Transverse colon (tissue), 4 donors: ENCODE measurements at places on chromosomes 11 and 22.
A peak's percentile ranks its signal among the peaks of the same experiment; 100 is the strongest.

- no peak for DNase-seq
Observed at GRCh38 chr22:27084130-27084529, 426.7 kb downstream of the MIAT start.

- DNase-seq = no peak
Observed at GRCh38 chr11:59222464-59223060, 9.8 kb upstream of the MPEG1 start.

- peak; percentile 22 for DNase-seq
Observed at GRCh38 chr11:125593114-125593820, 615 bp downstream of the STT3A start.

DNA sequence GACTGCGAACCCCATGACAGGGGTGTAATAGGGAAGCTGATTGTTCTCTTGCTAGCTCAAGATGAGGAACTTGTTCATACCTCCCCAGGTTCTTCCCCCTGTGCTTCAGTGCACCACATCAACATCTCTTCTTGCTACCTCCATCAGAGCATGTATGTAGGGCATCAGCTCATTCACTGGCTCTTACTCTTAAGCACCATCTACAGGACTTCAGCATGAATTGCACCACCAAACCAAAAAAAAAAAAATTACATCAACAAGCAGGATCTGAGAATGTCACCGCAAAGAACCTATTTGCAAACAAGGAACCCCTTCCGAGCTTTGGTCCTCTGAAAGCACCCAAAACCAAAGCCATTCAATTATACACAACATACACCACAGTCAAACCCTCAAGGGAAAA is 2226.5 kb upstream of the RAG2 start:
- DNase-seq = no peak

DNA sequence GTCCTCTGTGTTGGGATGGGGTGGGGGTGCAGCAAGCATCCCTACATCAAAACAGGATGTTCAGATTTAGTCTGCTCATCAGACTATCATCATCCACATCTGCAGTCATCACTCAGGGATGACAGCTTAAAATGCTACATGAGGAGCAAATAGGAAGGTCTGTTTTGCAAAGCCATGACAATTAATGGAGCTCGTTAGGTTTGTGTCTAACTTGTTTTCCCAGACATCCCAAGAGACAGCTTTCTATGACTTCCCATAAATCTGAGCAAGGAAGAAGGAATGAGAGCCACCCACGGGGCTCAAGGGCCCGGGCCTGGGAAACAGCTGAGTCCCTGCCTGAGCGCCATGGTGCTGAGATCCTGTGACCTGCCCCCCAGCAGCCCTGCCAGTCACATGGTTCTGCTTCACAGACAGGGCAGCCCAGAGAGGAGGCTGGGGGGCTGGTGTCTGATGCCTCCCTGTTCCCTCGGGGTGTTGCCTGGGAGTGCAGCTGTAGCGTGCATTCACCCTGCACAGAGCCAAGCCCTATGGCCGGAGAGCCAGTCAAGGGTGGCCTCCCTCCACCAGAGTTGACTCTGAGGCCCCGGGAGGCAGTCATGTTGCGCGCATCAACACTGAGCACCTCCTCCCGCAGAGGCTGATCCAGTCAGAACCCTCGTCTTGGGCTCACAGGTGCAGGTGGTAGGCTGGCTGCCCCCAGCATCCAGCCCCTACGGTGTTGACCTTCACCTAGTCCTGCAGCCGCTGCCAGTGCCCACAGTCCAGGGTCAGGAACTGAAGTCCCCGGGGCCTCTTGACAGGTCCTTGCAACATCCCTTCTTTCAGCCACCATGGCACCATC is 12.1 kb downstream of the DERL3 start:
- DNase-seq = no peak

GRCh38 chr11:107017104-107017432 is 1.2 kb downstream of the GUCY1A2 start:
- no peak for DNase-seq

DNA sequence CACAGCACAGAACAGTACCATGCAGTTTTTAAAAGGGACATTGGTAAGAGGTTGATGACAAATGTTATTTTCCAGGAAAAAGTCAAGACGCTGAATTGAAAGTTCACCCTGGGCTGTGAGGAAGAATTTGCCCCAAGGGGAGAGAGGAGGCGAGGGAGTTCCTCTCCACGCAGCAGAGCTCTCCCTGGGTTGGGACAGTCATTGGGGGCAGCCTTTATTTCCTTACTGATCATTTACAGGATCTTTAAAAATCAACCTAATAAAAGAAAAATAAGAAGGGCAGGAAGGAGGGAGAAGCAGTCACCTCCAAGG is 49.9 kb upstream of the WNT7B start:
- DNase-seq = no peak

DNA sequence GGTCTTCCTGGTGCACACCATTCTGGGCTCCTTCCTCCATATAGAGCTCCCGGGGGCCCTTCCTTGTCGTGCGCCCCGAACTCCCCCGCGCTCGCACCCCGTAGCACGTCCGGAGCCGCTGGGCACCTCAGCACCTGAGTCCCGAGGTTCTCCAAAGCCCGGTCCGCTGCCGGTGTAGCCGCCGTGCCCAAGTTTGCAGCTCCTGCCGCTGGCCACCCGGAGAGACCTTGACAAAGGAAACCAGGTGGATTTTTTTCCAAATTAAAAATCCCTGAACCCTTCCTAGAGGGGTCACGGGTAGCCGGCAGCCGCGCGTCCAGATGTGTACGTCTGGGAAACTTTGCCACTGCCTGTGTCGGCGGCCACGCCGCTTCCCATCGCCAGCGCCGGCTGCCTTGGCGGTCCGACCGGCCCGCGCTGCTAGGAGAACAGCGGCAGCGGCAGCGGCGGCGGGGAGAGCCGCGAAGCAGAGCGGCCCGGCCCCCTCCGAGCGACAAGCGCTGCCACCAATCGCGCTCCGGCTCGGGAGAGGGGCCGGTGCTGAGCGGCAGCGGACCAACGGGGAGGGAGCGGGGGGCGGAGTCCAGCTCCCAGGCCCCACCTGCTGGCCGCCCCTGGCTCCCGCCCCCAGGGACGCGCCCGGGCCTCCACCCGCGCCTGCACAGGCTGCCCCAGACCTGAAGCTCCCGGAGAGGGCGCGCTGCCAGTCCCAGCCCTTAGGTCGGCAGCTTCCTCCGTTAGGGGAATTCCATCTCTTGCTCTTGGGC is at the start of gene GALNT18:
GALNT18 (minus strand) TSS at position 433 of the 767 bp plus-strand sequence.
- DNase-seq = peak; percentile 92

DNA sequence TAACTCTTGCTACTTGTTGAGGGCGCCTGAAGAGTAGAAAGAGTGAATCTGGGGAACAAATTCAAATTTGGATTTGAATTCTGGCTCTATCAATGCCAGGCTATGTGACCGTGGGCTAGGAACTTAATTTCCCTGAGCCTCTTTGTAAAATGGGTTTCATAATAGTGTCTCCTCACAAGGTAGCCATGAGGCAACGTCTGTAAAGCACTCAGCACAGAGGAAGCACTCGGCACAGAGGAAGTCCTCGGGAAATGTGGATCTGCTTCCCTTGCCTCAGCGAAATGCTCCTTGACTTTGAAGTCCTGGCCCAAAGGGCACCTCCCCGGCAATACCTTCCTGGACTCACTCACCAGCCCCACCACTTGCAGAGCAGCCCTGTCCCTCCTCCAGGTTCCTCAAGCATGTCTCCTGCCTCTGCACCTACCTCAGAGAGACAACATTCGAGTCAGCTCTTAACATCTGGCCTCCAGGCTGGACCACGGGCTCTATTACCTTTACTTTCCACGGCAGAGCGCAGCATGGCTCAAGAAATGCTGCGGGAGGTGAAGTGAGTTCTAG is 17.7 kb downstream of the CD6 start:
- DNase-seq = no peak

- DNase-seq = no peak
Observed at GRCh38 chr22:49150801-49151221, 676.9 kb downstream of the BRD1 start.

GRCh38 chr22:25554238-25554671 is 10.2 kb upstream of the GRK3 start:
- DNase-seq = no peak

DNA sequence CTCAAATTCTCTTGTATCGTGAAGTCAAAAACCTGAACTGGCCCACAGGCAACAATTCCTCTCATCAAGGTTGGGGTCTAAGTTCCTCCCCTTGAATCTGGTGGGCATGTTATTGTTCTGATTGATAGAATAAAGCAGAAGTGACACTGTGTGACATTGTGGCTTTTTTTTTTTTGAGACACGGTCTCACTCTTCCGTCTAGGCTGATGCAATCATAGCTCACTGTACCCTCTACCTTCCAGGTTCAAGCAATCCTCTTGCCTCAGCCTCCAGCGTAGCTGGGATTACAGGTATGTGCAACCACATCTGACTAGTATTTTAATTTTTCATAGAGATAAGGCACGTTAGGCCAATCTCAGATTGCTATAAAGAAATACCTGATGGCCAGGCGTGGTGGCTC is 8.9 kb upstream of the PELI3 start:
- no peak for DNase-seq

- peak; percentile 39 for DNase-seq
Observed at GRCh38 chr11:2575591-2576051, 124.2 kb downstream of the KCNQ1OT1 start.

DNA sequence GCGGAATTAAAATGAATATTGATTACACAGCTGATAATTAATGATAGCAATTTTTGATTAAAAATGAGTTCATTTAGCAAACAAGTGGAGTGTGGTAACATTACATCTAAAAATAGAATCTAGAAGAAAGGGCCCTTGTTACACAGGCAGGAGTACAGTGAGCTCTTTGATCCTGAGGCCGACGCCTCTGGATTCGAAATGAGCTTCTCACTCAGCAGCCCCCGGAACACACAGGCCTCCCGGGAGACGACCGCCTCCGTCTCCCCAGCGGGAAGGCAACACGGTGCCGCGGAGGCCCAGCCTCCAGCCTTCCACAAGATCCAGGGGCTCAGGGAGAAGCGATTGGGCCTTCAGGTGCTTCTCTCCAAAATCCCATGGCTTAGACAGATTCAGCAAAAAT is 379.1 kb downstream of the BRD1 start:
- no peak for DNase-seq

DNA sequence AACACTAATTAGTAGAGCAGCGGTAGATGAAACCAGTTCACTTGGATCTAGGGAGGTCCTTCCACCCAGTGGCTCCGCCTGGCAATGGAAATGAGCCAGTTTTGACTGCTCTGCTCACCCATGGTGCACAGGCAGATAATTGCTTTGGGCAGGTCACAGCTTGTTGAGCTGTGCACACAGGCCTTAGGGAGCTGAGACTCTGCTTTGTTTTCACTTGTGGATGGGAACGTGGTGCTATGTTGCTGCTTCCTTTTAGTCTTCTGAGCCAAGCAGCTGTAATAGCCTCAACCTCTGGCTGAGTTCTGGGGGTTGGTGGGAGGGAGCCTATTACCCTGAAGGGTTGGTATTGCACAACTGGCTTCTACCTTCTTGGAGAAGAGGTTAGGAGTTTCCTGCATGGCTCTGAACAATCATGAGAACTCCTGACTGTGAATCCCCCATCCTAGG is 262.3 kb upstream of the MTNR1B start:
- DNase-seq = no peak

GRCh38 chr11:93821617-93822016 is 28.8 kb downstream of the VSTM5 start:
- no peak for DNase-seq

DNA sequence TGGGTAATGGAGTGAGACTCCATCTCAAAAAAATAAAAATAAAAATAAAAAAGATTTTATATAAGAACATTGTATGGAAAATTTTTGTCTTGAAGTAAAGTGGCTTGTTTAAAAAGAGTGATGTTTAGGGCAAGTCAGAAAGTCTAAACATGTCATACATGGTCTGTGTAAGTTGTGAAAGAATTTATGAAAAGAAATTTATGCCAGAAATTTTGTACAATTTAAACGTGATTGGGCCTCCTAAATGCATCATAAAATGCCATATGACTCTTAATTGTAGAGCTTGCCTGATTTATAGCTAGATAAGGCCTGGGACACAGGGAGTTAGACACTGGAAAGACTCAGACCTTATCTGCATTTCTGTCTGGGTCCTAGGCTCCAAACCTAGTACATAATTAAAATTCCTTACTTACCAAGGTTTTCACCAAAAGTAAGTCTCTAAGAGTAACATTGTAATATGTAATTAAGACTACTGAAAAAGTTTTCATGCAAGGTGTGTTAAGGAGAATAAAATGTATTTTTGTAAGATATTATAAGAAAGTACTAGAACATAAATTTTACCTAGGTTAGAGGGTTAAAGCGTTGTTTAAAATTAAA is 110.5 kb downstream of the AASDHPPT start:
- DNase-seq = no peak
